ENCODE measurements at places on chromosomes 6 and 20.

GRCh38 chr6:157117431-157118095, 205.8 kb downstream of the TMEM242 start:
- DNase-seq: no peak

- DNase-seq: no peak
Observed at GRCh38 chr6:76831299-76831698, 632.0 kb downstream of the HTR1B start.

GRCh38 chr6:79782792-79783580, 151.9 kb downstream of the SH3BGRL2 start:
- DNase-seq: no peak

GRCh38 chr6:33430991-33431879, 11.4 kb downstream of the SYNGAP1 start:
- peak; percentile 81 for DNase-seq

DNA sequence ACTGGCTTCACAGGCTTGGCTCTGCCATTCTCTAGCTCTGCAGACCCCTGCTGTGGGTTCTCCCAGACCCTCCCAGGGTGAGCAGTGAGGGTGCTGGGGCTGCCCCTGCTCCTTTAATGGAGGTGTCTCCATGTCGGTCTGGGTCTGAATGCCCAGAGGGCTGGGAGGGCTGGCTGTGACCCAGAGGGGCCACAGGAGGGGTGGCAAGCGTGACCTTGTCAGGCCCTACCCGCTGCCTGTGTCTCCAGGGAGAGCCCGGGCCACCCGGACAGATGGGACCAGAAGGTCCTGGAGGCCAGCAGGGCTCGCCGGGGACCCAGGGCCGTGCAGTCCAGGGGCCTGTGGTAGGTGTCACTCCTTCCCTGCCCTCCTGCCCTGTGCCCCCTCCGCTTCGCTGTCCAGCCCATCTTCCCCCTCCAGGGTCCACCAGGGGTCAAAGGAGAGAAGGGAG, 32.1 kb downstream of the COL20A1 start:
- DNase-seq: peak; percentile 9

DNA sequence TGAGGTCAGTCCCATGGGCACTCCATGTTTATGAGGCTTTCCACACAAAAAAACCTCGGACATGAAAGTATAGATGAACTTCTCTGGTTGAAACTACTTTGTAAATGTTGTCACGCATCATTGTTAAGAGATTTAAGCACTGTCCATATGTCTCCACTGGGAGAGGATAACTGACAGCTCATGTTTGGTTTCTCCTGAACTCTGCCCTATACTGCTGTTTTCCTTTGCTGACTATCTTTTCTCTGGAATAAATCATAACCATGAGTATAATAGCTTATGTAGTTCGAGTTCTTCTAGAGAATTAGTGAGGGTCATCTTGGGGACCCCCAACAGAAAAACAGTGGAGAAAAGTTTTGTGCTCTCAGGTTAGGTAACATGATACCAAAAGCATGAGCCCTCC, 14.3 kb downstream of the THEMIS start:
- no peak for DNase-seq

DNA sequence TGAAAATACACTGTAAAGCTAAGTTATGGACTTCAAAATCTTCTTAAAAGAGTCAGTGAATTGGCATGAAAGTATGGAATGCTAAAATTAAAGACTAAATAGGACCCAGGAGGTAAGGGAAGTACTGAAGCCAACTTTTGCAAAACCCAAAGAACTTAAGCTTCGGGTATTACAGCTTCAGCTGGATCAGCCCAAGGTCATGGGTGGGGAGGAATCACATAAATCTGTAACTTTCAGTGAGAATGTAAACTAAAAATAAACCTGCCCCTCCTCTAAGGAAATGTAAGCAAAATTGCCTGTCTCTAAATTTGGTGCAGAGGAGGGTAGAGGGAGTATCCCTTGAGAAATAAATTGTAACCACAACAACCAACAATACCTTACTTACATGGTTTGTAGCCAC, 4.4 kb upstream of the MUC21 start:
- DNase-seq: no peak

DNA sequence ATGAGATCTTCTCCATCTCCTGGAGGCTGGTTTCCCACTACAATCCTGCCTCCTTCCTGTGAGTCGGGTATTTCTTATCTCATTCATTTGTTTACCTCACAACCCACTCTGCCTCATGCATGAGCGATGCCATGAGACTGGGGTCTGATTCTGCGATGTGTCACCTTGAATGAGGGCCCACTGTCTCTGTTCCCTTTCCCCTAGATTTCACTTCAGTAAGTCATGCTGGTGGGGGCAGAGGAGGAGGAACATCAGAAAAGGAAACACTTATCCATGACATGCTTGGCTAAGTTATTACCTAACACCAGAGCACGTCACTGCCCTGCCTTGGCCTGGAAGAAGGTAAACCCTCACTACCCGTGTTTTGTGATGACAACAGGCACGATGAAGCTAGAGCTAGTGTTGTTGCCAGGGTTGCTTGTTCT, 337.4 kb upstream of the PRDM1 start:
- no peak for DNase-seq

DNA sequence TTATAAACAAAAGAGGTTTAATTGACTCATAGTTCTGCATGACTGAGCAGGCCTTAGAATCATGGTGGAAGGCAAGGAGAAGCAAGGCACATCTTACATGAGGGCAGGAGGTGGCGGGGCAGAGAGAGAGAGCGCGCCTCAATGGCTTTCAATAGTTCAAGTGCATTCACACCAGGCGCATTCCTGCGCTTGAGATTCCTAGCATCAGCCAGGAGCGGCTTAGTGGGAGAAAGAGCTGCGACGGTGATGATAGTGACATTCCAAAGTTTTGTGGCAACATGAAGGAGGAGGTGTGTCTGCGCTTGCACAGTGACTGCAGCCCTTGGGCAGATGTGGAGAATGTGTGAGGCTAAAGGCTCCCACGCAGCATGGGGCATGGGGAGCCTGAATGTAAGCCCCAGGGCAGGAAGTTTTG, 25.0 kb upstream of the EMILIN3 start:
- no peak for DNase-seq

DNA sequence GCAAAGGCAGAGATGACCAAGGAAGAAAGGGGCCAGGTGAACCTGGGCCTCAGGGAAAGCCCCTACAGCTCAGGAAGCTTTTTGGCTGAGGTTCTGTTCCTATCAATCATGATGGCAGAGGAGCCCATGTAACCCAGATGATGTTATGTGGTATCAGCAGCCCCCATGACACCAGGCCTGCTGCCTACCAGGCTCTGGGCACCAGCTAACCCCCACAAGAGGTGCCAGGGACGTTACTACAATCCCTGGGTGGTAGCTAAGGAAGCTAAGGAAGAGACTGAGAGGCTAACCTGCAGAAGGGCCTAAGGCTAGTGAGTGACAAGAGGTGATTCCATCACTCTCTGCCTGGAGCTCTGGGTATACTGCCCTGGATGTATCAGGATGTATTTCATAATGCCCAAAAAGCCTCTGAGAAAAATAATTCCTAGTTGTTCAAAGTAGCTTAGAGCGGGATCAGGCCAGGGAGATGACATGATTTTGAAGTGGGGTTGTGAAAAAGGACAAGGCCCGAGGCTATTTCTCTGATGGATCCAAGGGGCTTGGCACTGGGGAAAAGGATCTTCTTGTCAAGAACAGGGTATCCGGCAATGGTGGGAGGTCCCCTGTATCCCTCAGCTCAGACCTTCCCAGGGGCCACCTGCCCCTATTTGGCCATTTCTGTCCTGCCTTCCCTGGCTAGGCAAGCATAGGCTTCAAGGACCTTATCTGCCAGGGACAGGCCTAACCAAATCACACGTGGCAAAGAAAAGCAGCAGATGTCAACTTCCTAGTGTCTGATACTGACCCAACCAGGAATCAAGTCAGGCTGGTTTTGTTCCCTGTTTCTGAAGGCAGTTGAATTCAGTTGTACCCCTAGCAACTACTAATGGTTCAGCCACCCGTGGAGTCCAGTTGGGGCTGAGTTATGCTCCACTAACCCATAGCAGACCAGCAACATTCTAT, 41.3 kb downstream of the PANK2 start:
- DNase-seq: no peak

GRCh38 chr20:33840160-33840559, 29.0 kb downstream of the CHMP4B start:
- DNase-seq: no peak

GRCh38 chr20:19760371-19760721, 2.3 kb downstream of the RIN2 start:
- DNase-seq: no peak

Data from activated CD8-positive, alpha-beta memory T cell treated with anti-CD3 and anti-CD28 coated beads, Interleukin-2, amount 50 U/mL, for 4 hours (primary cell).